ENCODE measurements at places on chromosomes 7 and 10.

GRCh38 chr10:112895292-112895691, 54.8 kb upstream of the TCF7L2 start:
- no peak for DNase-seq

- DNase-seq, result no peak
Measured at GRCh38 chr10:13862546-13863233, 275.9 kb downstream of the PRPF18 start.

DNA sequence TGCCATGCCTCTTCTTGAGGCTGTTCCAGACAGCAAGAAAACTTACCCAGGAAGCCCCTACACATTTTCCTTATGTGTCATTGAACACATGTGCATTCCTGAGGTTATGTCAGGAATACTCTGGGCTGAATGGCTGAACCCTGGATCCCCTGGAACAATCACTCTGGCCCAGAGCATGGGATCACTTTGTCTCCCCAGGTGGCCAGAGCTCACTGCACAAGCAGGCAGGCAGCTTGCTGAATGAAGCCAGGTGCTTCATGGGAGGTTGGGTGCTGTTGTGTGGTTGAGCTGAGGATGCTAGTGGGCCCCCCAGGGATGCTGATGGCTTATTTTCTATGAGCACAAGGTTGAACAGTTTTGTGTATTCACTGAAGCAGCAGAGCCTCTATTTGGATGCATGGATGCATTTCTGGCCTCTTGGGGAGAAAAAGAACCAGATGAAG, 54.7 kb upstream of the NPTX2 start:
- DNase-seq, result no peak

- no peak for DNase-seq
Measured at GRCh38 chr7:116543664-116544063, 18.8 kb downstream of the CAV1 start.

- no peak for DNase-seq
Measured at GRCh38 chr10:128000471-128001362, 93.8 kb downstream of the PTPRE start.

- peak; percentile 50 for DNase-seq
Measured at GRCh38 chr7:3065724-3066143, 22.1 kb upstream of the CARD11 start.

- no peak for DNase-seq
Measured at GRCh38 chr10:117673230-117674010, 130.9 kb downstream of the EMX2 start.

- DNase-seq, result peak; percentile 12
Measured at GRCh38 chr10:80599424-80599847, 61.7 kb downstream of the SH2D4B start.

DNA sequence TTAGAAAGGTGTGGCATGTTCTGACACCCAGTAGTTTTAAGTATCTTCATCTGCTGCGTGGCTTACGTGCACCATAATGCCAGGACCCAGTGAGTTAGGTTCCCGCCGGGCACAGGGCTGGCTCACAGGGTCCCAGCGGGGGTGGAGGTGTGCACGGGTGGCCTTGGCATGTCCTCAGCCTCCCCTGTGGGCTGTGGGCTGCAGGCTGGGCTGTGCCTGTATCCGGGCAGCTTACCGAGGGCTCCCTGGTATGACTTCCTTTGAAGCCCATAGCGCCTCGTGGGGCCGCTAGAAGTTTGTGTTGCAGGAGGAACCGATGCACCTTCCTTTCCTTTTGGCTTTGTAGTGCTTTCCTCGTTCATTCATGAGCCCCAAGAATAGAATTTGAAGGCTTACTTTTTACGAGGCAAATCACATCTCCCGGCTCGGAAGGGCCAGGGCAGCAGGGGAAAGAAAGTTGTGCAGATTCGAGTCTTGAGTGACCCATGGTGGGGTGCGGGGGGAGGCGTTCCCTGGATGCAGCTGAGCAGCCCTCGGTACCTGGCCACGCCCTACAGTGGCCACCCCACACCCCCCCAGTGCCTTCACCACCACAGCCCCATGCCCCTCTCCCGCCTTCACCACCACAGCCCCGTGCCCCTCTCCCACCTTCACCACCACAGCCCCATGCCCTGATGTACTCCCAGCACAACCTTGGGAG, 113.2 kb downstream of the WDR37 start:
- DNase-seq, result no peak

DNA sequence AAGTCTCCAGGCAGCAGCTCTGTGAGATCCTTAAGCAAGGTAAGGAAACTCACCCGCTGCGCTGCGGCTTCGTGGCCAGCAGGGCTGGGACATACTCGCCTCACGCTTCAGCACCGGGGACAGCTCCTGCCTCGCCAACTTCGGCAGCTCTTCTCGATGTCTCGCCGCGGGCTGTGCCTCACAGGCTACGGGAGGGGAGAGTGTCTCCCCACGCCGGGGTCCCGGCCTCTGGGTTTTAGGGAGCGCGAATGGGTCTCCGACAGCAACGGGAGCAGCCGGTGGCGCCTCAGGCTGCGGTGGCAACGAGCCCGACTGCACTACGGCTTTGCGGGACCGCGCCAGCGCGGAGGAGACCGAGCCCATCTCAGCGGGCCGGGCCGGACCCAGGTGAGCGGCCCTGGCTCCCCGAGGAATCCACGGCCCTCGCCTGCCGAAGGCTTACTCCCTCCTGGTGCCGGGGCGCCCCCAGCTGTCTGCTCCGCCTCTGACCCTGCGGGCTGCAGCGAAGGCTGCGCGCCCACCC, 62.4 kb downstream of the LSM5 start:
- peak; percentile 26 for DNase-seq

DNA sequence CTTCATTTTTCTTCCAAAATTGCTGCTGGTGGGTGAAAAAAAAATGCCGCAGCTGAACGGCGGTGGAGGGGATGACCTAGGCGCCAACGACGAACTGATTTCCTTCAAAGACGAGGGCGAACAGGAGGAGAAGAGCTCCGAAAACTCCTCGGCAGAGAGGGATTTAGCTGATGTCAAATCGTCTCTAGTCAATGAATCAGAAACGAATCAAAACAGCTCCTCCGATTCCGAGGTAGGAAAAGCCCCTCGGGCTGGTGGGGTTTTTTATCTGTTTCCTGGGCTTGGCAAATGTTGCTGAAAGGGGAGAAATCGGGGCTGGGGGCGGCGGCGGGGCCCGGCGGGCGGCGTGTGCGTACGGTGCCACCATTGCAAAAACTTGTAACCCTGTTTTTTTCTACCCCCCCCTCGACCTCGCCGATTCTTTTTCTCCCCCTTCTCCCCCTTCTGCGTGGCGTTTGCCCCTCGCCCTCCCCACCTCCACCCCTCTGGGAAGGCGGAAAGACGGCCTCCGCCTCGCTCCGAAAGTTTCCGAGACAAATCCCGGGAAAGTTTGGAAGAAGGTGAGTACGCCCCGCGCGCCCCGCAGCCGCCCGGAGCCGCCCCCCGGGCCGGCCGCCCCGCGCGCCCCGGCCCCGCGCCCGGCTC, 789 bp downstream of the TCF7L2 start:
- DNase-seq, result no peak

GRCh38 chr7:16484453-16485158, 19.1 kb upstream of the SOSTDC1 start:
- no peak for DNase-seq

GRCh38 chr10:95321554-95322301, 30.9 kb upstream of the PDLIM1 start:
- DNase-seq, result no peak

GRCh38 chr10:102537948-102538347, 34.2 kb downstream of the SUFU start:
- no peak for DNase-seq

GRCh38 chr10:112983444-112984056, 33.5 kb downstream of the TCF7L2 start:
- DNase-seq, result no peak

GRCh38 chr7:98251231-98251600, 816 bp downstream of the TECPR1 start:
- DNase-seq, result no peak

GRCh38 chr7:111853201-111853990, 291.1 kb upstream of the IMMP2L start:
- DNase-seq, result no peak

DNA sequence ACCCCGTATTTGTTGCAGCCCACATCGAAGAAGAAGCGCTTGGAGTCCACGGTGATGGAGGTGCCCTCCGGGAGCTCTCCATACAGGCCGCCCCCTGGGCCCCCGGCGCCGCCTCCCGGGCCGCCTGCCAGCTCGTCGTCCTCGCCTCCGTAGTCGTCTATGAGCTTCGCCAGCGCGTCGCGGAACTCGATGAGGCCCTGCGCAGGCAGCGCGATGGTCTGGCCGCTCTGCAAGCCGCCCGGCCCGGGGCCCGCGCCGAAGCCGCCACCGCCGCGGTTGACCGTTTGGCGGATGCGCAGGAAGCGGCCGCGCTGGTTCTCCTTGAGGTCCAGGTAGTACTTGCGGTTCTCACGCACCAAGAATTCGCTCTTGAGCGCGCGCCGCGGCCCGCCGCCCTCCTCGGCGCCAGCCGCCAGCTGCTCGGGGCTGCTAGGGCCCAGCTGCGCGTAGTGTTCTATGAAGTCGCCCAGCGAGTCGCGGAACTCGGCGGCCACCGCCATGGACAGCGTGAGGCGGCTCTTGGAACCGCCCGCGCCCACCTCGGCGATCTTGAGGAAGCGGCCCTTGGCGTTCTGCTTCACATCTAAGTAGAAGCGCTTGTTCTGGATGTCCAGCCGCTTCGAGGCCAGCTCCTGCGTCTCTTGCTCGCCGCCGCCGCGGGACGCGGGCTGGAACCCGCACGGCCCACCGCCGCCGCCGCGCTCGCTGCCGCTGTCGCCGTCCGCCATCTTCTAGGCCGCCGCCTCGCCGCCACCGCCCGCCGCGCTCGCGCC, 523 bp downstream of the PURB start:
- DNase-seq, result peak; percentile 32

DNA sequence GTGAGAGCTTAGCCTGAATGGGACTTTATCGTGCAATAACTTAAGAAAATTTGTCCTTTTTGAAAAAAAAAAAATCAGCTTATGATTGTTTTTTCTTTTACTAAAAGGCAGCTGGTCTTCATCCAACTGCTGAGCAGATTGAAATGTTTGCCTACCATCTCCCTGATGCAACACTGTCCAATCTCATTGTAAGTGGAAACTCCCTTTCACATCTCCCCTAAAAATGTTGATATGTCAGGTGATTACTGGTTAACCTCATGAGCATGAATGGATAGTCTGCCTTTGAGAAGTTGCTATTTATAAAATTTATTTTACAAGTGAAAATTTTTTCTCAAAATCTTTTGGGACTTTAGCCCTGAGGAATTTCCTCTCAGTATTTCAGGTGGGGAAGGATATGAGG, 17.8 kb upstream of the HKDC1 start:
- DNase-seq, result no peak

DNA sequence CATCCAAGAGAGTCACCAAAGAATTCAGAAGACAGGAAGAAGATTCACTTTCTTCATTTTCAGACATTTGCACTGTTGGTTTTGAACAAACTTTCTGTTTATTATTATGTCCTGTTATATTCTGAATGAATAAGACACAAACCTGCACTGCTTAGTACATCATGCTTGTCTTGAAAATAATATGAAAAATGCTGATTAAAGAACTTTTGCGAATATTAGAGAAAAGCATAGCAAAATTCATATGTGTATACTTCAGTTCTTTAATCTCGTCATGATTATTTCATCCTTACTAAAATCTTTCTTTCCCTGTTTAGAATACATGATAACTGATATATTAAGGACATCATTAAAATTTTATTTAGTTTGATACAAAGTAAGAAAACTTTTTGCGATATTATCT, 504.1 kb downstream of the POM121L12 start:
- no peak for DNase-seq

- no peak for DNase-seq
Measured at GRCh38 chr7:87287738-87288341, 57.6 kb upstream of the CROT start.

GRCh38 chr7:80014511-80014910, 120.1 kb upstream of the GNAI1 start:
- DNase-seq, result no peak

DNA sequence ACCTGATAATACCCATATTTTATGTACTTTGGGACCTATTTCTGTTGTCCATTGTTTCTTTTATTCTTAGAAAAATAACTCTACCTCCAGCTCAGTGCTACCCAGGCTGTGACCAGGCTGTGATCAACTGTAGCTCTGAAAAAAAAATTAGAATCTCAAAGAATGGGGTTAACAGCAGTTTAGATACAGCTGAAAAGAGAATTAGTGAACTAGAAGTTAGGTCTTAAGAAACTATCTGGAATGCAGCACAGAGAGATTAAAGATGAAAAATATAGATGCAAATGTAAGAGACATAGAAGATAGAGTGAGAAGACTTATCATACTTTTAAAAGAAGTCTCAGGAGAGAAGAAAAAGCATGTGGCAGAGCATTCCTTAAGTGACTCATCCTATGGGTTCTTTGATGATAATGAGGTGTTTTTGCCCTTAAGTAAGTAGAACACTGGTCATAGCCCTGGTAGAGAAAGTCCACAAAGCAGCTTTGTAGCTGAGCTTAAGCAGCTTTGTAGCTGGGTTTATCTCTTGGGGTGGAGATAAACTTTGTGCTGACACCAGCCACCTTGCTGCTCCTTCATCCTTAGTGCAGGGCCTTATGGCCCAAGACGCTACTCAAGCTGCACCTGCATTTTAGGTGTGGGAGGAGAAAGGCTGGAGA, 27.3 kb upstream of the SFRP5 start:
- DNase-seq, result no peak

DNA sequence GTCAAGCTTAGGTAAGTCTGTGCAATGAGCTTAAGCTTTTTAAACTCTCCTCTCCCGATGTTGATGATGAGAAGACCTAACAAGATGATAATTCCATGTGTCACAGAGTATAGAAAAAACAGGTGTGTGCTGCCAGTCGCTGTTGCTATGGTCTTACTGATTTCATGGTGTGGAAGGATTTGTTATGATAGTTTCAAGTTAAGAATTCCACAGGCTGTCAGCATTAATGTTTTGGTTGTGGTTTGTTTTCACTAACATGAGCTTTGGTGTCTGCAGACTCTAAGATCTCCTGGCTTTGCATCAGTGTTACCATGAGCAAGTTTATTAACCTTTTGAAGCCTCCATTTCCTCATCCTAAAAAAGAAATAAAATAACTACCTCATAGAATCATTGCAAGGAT, 123.7 kb downstream of the NSUN6 start:
- no peak for DNase-seq

DNA sequence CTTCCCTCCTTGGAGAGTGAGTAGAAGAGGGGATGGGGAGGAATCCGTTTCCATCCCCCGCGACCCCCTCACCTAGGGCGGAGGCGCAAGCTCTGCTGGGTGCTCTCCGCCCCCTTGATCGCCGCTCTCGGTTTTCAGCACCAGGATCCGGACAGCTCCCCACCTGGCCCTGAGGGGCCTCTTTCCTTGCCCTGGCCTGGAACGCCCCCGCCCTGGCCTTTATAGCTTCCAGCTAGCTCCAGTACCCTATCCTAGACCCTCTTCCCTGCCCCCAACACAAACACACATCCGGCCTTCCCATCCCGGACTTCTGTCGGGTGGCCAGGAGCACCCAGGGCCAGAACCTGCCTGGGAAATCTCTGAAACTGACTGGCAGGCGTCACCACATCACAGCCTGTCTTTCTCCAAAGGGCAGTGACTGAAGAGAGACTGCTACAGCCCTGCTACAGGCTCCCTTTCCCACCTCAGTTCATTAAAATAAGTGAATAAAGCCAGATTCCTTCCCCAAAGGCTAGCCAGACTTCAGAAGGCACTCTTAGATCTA, 72.3 kb upstream of the LEP start:
- DNase-seq, result no peak
